ENCODE measurements at places on chromosomes 7 and 10.
A peak's percentile ranks its signal among the peaks of the same experiment; 100 is the strongest.

DNA sequence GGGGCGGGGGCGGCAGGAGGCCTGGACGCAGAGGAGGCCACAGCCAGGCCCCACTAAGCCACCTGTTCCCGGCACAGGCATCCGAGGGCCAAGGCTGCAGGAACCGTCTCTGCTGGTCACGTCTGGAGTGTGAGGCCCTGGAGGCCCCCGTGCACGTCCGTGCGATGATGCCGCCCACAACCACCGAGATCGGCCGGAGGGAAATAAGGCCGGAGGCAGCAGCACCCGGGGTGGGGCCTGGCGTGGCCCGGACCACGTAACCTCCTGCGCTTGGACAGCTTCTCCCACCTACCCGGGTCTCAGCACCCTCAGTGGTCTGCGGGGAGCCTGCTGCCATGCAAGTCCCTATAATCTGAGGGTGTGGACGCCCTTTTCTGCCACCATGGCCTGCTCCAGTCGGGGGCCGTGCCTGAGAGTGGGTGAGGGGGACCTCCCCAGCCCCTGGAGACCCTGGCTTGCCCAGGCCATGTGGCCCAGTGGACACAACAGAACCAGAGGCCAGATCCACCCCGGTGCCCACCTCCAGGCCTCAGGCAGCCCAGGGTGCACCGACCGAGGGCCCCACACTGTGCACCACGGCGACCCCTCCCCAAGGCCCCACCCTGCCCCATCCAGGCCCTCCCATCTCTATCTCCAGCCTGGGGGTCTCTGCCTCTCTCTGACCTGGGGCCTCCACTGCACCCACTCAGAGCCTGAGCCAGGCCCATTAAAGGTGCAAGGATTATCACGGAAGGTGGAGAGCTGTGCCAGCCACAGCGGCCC is 83.1 kb downstream of the PDGFA start:
- no peak for DNase-seq

DNA sequence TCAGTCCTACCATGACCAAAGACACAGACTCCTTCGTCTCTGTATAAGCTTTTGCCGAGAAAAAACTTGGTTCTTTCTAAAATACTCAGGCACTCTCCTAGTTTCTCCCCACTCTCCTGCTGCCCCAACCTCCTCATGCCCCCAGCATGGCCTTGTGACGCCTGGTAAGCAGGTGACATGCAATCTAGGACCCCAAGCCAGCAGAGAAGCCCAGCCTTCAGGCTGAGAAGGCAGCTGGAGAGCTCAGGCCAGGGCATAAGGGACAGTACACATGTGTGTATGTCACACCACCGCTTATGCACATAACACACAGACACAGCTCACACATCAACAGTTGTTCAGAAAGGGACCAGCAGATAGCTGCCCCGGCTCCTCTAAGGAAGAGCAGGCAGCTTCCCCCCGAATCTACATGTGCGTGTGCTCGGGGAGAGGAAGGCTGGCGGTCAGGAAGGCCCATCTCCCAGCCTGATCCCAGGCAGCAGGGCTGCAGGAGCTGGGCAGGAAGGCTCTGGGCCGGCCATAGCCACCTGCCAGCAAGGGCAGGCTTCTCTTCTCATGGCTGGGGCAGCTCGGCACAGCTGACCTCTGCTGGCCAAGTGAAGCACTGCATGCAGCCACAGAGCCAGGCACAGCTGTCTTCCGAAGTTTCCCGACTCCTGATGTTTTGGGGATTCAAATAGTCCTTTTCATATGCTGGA is 8.5 kb downstream of the DDX56 start:
- no peak for DNase-seq

DNA sequence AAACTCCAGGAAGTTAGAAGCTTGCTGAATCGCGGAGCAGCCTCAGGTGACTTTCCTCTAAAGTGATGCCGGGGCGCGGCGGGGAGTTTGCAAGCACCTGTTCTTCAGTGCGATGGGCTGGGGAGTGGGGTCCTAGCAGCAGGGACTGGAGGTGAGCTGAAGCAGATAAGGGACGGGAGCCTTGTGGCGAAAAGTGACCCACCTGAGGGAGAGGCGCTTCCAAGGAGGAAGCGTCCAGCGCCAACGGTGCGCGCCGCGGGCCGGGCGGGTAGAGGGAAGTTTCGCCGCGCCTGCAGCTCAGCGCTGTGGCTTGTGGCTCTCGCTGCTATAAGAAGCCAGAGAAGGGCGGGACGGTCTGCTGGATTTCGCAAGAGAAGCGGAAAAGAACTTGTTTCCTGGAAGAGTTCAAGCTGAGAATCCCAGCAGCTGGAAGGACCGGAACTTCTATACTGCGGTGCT is at the start of gene STEAP4:
TSS of gene STEAP4 (minus strand) at position 305 of the 459 bp plus-strand sequence. CDS start 22,625 bp downstream, outside the sequence.
- DNase-seq, result no peak

DNA sequence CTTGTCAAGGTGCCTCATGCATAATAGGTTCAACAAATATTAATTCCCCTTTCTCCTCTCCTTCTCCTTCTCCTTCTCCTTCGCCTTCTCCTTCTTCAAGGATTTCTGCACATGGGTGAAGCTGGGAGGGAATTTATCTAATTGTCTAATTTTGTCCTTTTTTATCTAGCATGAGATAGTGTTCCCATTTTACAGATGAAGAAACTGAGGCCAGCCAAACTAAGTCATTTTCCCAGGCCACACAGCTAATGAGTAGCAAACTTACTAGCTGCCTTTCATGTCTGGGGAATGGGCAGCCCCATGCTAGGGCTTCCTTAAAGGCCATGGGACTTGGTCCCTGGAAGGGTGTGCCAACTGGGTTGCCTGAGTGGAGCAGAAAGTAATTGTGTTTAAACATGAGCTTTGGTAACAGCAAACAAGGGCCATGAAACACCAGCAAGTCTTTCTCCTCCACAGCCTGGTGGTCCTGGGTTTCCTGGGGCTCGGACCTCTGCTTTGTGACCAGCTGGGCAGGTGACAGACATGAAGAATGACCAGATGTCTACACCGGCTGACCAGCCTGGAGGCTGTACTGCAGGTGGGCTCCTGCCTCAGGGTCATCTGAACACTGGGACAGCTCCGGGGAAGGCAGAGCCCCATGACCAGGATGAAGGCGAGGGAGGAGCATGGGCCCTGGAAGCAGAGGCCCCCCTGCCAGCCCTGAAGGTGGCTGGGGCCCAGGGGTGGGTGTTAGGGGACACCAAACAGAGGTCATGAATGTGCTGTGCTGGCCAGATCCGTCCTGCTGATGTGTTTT is 138.0 kb downstream of the PTPN20 start:
- no peak for DNase-seq

DNA sequence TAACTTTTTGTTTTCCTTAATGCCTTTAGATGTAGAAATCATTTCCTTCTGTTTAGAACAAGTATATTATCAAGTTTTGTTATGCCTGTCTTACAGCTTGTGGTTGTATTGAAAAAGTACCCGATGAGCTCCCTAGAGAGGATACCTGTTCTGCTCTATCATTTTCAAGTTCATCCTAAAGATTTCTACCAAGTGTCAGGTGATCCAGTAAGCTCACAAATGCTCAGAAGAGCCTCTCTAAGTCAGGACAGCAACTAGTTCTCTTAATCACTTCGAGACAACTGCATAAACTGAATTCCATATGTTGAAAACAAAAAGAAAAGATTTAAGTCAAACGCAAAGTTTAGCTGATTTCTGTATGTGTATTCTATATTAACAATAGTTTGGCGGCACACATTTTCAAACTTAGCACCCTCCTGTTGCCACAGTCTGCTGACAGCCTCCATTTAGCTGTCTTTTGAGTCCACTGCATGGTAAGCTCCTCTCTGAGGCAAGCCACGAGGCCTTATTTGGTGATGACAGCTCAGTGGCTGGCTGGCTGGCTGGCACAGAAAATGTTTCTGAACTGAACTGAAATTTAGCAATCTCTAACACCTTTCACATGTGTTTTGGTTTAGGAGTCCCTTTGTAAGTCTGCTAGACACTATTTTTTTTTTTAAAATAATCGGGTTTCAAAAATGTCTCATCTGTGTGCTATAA is 59.4 kb downstream of the SEMA3C start:
- no peak for DNase-seq

DNA sequence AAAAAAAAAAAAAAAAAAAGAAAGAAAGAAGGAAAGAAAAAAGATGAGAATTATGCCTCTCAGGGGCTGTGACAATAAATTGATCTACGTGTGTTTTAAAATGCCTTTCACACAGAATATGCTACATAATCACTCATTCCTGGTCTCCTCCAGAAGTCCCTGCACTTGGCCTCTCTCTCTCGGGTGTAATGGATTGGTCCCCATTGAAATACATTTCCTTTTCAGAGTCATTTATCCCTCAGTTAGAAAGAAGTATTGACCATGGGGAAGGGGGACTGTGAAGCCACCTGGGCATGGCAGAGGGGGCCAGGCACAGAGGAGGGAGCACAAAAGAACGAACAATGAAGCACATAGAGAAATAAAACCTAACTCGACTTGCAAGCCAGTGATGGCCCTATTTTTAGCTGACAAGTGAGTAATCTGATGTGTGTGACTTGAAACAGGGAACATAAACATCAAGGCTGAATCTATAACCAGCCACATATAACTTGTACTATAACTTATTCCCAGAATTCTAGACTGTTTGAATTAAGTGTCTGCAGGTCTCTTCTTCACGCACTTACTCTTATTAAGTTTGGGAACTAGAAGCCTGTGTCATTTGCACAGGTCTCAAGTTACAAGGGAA is 490.8 kb downstream of the KCNMA1 start:
- DNase-seq, result no peak

DNA sequence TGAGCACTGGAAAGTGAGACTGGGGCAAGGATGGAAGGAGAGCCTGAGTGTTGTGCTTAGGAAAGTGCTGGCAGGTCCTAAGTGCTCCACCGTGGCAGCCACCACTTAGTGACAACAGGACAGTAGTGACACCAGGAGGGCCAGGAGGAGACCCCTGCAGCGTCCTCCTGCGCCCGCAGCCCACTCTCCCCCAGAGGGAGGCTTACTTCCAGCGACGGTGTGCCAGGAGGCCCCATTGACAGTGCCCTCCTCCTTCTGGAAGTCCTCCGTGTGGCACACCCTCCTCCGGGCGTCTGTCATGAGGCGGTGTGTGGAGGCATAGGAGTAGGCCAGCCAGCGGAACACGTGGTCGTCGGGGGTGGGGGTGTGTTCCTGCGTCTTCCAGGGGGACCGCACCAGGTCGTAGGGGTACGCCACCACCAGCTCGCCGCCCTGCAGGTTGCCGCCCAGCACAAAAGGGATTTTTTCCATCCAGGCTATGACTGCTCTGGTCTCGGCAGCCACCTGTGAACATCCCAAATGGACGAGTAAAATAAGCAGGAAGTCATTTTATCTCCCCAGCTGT is 95.6 kb downstream of the GPR26 start:
- DNase-seq, result no peak

DNA sequence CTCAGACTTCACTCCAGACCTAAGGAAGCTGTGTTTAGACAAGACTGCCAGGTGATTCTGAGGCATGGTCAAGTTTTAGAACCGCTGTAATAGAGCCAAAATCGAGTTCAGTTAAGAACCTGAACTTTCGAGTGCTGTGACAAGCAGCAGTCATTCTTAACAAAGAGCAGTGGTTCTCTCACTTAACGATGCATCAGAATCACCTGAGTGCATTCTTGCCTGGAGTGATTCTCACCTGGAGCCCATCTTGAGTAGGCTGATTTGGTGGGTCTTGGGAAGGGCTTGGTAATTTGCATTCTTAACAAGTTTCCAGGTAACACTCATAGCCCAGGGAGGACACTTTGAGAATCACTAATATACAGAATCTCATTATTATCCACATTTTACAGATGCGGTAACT is 44.7 kb downstream of the PLXNA4 start:
- DNase-seq, result no peak

- DNase-seq, result no peak
Observed at GRCh38 chr7:82594665-82595064, 151.1 kb upstream of the CACNA2D1 start.

- DNase-seq, result peak; percentile 45
Observed at GRCh38 chr7:7772397-7772821, 54.0 kb upstream of the RPA3 start.

- DNase-seq, result no peak
Observed at GRCh38 chr7:49883933-49884332, 110.5 kb downstream of the VWC2 start.

DNA sequence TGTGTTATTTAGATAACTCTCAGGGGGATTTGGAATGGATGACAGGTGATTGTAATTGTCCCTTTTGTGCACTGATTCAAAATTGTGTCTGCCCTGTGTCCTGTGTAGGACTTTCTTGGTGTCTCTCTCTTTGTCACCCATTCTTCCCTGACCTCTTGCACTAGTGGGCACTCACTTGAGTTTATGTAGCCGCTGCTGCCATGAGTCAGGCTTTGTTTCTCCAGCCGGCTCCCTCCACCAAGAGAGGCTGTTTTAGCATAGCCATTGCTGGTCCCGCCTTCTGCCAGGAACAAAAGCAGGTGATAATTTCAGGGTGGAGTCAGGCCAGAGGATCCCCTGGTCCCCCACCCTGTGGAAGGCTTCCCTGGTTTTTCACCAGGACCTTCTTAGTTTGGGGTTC is 8.4 kb downstream of the COL17A1 start:
- no peak for DNase-seq

All from NCI-H1436 treated with DMSO at 0.1 percent for 48 hours (cell line).